Activated CD4-positive, CD25-positive, alpha-beta regulatory T cell (primary cell): ENCODE measurements at places on chromosomes 3 and 15.

DNA sequence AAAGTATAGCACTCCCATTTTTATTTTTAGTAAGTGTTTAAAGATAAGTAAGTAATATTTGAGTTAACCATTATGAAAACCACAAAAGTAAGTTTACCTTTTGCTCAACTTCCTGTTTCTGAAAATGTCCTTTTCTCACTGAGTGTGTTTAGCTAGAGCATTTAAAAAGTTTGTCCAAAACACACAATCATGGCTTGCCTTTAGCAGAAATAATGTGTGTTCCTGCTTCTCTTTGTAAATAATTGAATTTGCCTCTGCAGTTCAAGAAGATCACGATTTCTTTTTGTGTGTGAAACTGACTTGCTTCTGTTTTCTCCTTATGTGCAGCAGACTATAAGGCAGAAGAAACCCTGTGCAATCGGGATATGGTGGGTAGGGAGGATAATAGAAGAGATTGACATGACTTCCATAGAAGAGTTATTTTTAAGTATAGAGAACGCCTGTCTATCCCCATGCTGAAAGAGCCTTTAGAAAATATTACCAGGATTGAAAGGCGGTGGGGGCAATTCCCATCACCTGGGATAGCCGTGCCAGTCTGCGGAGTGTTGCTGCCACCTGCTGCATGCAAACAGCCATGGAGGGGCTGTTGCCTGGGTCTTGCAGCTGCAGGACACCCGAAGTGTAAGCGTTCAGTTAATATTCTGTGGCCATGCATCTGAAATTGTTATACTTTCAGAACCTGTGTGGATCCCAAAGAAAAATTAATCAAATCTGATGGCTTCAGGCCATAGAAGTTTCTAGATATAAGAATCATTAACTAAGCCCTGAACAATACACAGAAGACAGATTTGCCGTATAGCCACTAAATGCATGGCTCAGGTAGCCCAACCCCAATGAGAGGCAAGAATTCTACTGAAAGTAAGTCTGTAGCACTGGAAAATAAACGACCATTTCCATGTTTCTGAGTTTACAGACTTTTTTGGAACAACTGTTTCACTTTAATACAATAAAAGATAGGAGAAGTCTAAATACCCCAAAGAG, 2.4 kb upstream of the CD96 start:
- DNase-seq: peak; percentile 14

- no peak for DNase-seq
These were observed 216.1 kb downstream of the WNT5A start for GRCh38 chr3:55270976-55271375.

GRCh38 chr3:42497009-42497731, 5.3 kb upstream of the VIPR1 start:
- DNase-seq: no peak

DNA sequence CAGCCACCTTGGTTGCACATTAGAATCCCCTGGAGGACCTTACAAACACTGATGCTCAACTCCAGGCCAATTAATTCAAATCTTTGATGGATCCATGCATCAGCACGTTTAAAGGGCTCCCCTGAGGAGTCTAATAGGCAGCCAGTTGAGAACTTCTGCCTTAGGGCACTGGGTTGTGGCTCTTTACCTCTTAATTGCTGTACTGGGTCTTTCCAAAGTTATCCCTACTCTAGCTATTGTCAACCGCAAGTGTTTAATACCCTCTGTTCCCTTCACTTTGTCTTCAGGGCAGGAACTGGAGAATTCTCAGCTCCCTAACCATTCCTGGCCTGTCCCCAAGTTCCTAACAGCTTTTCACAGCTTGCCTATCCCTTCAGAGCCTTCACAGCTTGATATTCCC, 15.0 kb upstream of the FAM174B start:
- DNase-seq: no peak

DNA sequence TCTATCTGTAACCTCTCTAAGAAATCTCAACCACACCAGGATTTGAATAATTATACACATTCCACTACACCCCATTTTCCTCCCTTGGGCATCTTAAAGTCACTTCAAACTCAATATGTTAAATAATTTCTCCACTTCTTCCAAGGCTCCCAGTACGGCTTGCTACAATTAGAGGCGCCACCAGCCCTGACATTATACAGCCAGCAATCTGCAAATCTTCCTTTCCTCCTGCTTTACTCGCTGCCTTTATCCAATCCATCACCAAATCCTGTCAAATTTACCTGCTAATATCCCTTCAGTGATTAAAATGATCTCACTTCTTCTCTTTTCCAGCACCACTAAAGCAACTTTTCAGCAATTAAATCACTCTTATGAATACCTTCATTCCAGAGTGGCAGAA, 13.9 kb downstream of the WWTR1 start:
- DNase-seq: no peak

DNA sequence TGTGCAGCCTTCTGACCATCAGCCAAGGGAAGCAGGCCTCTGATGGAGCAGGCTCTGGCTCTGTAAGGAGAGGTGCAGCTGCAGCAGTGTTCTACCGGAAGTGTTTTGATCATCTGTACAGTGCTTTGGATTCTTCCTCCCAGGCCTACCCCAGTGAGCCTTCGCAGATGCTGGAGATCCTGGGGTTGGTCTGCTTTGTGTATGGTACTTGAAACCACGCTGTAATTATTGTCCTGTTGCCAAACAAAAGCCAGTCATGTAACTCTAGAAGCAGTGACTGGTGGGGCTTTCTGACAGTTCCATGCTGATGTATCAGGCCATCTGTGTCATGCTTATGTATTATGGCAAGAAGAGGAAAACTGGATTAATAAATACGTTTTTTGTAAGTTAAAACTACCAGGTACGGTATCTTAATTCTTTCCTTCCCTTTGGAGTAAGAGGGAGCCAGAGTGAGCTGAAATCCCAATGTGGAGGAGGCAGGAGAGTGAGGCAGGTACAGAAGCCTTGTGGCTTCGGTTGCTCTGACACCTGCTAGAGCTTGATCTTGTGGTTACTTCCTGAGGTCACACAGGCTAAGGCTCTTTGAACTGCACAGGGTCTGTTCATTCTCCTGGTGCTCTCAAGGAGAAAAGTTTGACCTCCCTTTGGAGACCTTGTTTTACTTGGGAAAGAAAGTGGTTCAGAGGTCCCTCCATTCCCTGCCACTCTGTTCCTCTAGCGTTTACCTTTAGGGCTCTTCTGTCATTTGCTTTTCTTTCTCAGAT, 3.7 kb downstream of the TMEM42 start:
- no peak for DNase-seq
